ENCODE measurements at places on chromosomes 5 and 9.

- DNase-seq = no peak
Measured at GRCh38 chr5:167294882-167295680, 996.4 kb upstream of the WWC1 start.

DNA sequence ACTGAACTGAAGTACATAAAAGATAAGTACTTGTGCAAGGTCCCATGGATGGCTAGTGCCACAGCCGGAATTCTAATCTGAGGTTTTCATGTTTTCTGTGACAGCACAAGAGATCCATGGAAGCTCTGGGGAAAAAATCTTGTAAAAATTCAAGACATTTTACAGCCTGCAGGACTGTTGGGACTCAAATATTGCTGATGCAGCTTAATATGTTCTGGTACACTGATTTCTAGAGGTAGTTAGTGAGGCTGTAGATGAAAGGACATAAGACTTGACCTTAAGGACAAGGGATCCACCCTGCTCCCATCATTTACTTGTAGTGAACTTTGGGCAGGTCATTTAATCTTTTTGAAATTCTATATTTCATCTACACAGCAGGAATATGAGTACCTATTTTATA is 390.4 kb downstream of the TLE4 start:
- no peak for DNase-seq

- no peak for DNase-seq
Measured at GRCh38 chr5:320524-321229, 837 bp upstream of the AHRR start.

- DNase-seq = no peak
Measured at GRCh38 chr9:113057193-113057592, 669 bp upstream of the ZFP37 start.

DNA sequence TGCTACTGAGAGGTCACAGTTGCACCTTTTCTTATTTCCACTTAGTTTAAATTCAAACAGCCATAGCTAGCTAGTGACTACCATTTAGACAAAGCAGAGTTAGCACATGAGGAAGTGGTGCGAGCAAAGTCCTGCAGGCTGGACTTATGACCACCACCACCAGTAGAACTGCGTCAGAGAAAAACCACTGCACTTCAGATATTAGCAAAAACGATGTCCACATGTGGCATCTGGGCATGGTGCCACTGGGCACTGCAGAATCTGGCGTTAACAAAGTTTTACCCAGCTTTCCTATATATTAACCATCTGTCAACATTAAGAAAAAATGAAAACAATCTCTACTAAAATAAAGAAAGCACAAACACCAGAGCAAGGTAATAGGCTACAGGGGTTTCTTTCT is 80.1 kb downstream of the SPTLC1 start:
- DNase-seq = no peak

- DNase-seq = no peak
Measured at GRCh38 chr5:142364251-142365145, 39.7 kb upstream of the SPRY4 start.

DNA sequence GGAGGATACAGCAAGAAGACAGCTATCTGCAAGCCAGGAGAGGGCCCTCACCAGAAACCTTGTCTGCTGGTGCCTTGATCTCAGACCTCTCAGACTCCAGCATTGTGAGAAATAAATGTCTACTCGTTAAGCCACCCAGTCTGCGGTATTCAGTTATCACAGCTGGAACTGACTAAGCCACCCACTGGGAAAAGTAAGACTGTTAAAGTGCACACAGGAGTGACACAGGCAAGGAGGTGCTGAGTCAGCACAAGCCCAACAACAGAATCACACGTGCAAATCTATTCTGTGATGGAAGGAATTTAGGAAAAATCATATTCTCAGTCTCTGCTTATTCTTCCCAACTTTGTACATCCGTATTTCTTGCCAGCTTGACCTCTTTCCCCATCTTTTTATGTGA is 200.0 kb downstream of the NR2F1-AS1 start:
- no peak for DNase-seq

DNA sequence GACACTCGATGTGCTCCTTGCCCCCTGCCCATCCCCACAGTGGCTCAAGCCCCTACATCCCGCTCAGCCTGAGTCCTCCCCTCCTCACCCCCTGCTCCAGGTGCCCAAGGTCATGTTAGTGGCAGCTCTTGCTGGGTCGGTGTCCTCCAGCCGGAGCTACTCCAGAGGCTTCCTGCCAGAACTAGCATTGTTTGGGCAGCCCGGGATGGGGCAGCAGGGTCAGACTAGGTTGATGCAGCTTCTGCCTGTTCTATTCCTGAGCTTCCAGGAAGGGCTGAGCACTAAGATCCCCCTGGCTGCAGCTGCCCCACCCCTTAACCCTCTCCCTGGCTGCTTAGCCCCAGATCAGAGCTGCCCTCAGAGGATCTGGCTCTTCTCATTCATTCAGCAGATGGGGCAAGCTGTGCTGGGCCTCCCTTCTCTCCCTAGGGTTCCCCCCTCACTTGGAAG is 671 bp downstream of the RGS14 start:
- DNase-seq = no peak

GRCh38 chr9:97567182-97567893 is 65.8 kb downstream of the TSTD2 start:
- no peak for DNase-seq

- no peak for DNase-seq
Measured at GRCh38 chr9:134986957-134987356, 69.2 kb upstream of the FCN1 start.

GRCh38 chr5:159797261-159797970 is 118.9 kb upstream of the ADRA1B start:
- DNase-seq = no peak

DNA sequence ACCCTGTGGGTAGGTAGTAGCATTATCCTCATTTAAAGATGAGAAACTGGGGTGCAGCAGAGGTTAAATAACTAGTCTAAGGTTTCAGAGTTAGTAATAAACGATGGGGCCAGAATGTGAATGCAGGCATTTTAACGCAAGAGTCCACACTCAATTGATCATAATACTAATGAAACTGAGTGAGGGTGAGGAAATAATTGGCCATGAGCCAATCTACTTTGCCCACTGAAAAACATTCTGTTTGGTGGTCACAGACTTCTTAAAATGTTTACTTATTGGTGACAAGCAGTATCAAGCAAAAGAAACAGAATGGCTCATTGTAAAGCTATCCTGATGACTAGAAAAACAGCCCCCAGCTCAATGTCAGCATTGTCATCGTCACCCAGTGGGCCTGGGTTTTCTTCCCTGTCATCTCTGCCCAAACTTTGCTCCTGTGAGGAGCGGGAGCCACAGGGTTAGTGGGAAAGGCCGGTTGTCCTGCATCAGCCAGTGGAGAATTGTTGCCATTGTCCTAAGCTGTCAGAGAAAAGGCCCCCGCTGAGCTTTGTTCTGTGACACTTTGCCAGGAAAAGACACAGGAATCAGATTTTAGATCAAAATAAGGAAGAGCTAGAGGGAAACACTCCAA is 77.3 kb upstream of the MAN2A1 start:
- DNase-seq = peak; percentile 59

DNA sequence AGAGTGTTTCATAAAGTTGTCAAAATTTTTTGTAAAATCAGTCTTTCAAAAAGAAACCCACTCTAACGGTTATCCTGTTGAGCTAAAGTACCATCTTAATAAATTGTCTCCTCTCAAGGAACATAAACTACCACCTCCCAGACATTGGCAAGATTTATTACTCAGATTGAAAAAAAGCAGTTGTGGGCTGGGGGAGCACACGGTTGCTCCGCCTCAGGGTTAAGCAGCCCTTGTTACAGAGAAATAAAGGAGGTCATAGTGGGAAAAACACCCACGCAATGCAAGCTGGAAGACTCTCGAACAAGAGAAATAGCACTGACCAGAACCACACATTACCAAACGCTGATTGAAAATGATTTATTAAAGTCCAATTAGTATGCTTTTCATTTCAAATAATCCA is 165.3 kb downstream of the LPAR1 start:
- DNase-seq = no peak

DNA sequence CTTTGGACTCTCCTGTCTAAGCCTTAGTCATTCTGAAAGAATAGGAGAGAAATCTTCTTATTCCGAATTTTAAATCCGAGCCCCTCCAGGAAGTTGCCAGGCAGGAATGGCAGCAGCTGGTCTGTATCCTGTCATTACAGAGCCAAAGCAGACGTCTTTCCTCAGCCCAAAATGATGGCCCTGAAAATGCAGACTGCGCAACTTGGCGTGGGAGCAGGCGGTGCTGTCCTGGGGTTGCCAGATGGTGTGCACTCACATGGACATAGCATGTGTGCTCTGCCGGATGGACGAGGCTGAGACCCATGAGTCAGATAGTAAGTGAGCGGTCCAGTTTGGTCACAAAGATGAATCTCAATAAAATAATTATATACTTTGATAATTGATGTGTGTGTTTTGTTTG is 410.4 kb downstream of the KCTD16 start:
- DNase-seq = no peak

DNA sequence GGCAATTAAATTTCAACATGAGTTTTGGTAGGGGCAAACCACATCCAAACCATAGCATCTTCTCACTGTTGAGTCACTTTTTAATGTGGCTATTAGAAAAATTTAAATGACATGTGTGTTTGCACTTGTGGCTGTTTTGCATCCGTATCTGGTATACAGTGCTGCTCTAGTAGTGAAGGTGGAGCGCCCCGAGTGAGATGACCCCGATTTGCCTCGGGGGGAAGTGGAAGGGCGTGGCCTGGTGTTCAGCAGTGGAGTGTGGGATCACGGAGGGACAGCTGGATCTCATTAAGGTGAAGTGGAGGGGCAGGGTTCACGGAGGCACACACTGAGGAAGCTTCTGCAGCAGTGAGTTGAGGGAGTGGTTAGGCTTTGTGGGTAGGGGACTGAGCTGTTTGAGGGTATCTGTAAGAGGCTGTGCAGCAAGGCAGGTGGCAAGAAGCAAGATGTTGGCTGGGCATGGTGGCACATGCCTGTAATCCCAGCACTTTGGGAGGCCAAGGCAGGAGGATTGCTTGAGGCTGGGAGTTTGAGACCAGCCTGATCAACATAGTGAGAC is 6.2 kb upstream of the GMCL2 start:
- DNase-seq = no peak

GRCh38 chr5:30900367-30900766 is 293.1 kb upstream of the CDH6 start:
- no peak for DNase-seq

DNA sequence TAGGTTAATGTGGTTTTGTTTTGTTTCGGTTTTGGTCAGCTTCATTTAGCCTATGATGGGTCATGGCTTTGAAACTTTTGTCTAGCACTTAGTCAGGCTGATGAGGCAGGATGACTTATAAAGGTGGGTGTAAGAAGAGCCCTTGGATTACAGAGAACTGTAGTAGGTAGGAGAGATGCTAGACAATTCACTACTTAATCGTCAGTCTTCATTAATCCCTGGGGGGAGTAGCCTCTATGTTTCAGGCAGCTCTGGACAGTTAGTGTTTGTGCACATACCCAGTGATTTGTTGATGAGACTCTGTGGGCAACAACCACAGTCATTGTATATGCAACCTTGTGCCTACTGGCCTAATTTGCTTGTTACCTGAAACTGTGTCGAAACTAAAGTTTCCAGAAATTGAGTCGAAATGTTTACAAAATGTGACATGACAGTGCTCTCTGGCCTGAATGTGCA is 113.3 kb downstream of the MTREX start:
- no peak for DNase-seq

- no peak for DNase-seq
Measured at GRCh38 chr9:125893277-125893676, 146.1 kb downstream of the PBX3 start.

DNA sequence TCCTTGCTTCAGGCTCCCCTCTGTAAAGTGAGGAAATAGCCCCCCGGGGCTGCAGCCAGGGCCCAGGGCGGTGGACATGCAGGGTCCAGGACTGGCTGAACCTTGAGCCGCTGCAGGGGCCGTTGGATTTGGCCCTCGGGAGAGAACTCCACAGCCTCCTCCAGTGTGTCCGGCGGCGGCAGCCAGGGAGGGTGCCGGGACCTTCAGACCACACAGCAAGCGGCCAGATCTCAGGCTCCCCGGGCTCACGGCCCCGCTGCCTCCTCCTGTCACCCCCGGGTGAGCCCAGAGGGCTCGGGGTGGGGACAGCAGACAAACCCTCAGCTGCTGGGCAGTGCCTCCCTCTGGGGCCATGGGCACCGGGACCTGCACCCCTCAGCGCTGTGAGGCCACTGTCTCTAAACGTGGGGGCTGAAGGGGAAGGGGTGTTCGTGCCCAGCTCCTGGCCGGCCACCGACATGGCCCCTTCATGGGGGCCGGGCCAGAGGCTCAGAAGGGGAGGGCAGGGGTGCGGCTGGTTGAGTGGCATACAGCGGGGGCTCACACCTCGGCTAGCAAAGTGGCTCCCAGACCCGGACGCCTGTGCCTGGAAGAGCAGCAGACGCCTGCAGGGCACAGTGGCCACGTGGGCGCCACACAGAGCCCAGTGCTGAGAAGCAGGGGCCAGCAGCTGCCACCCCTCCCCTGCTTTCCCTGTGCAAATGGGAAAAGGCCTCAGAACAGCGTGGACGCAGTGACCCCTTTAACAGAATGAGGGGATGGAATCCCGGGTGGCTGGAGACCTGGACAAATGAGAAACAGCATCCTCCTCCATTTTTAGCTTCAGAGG is 19.7 kb downstream of the SLC9A3 start:
- DNase-seq = no peak

GRCh38 chr9:119968836-119969707 is 599.8 kb upstream of the BRINP1 start:
- peak; percentile 53 for DNase-seq

DNA sequence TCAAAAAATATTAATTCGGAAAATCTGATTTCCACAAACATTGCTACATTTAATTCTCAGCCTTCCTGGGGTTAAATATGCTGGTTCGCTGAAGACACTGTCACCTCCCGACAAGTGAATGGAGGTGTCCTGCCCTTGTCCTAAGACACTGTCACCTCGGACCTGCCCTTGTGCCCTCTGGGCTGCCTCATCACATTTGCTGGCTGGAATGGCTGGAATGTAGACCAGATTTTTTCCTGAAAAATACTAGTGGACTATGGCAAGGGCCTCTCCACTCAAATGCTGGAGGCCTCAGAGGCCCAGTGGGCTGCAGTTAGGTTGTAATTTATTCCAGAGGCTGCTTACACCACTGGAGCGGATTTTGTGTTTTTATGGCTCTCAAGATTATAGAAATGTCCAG is 28.2 kb downstream of the CACNA1B start:
- DNase-seq = no peak

- DNase-seq = no peak
Measured at GRCh38 chr9:27154908-27155307, 45.9 kb downstream of the TEK start.

- no peak for DNase-seq
Measured at GRCh38 chr5:179406031-179406961, 61.0 kb upstream of the ADAMTS2 start.

Measured in amygdala (tissue), 56 donors.